NCI-H2227 treated with DMSO at 0.1 percent for 48 hours (cell line): ENCODE measurements at places on chromosomes 5 and 9.

DNA sequence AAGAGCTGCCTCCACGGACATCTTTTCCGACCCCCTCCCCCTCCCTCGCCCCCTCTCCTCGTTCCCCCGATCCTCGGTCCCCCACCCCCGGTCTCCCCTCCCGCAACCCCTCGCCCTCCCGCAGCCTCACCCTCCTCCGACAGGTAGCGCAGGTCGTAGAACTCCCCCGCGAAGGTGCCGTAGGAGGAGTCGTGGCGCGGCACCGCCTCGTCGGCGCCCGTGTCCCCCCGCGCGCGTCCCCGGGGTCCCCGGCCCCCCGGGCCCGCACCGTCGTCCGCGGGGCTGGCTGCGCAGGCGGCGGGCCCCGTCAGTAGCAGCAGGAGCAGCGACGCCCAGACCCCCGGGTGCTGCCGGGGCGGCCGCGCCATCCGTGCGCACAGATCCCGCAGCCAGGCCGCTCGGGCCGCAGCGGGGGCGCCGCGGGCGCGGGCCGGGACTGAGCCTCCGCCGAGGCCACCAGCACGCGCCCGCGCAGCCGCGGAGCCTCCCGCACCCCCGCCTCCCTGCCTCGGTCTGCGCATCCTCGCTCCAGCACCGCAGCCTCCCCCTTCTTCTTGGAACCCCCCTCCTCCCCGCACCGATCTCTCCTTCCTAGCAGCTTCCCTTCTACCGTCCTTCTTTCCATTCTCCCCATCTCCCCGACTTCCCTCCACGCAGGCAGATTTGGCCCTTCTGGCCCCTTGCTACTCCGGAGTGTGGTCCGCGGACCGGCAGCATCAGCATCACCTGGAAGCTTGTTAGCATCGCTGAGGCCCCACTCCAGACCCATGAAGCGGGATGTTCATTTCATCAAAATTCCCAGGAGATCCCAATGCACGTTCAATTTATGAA is at the start of gene FRRS1L:
FRRS1L (minus strand) TSS at position 479 of the 831 bp plus-strand sequence; CDS start at position 368, 111 bp downstream.
- DNase-seq = peak; percentile 38

DNA sequence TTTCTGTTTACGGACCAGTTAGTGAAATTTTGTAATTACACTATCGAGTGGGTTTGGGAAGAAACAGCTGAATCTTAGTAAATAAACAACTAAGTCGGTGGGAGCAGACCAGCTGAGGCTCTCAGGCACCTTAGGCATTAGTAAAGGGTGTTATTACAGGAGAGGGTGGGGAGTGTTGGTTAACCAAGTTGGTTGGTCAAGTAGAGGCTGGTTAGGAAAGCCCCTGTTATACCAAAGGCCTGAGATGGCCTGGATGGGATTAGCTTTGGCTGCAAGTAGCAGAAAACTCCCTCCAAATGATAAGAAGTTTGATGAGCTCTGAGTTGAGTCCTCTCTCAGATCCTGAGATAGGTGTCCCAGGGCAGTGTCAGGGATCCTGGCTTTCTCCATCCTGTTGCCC is 81.3 kb downstream of the PPARGC1B start:
- DNase-seq = no peak

- DNase-seq = no peak
These were observed 205.0 kb downstream of the CRB2 start for GRCh38 chr9:123561046-123561445.

- DNase-seq = no peak
These were observed 166.3 kb downstream of the YIPF5 start for GRCh38 chr5:144004146-144004545.

DNA sequence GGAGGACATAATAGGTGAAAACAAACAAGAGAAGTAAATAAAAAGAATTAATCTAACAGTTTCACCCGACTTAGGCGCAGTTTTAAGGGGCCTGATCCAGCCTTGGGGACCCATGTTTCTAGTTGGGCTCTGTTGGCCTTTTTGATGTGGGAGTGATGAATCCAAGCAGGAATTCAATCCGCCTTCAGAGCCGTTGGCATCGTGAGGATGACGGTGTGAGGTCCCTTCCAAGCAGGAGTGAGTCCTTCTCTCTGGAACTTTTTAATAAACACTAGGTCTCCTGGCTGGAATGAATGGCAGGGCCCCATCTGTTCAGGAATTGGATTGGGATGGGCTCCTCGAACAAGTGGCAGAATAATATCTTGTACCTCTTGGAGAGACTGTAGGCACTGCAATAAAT is 22.3 kb upstream of the RHOBTB3 start:
- no peak for DNase-seq

- DNase-seq = no peak
These were observed 53.1 kb upstream of the DAB2IP start for GRCh38 chr9:121598167-121598964.

DNA sequence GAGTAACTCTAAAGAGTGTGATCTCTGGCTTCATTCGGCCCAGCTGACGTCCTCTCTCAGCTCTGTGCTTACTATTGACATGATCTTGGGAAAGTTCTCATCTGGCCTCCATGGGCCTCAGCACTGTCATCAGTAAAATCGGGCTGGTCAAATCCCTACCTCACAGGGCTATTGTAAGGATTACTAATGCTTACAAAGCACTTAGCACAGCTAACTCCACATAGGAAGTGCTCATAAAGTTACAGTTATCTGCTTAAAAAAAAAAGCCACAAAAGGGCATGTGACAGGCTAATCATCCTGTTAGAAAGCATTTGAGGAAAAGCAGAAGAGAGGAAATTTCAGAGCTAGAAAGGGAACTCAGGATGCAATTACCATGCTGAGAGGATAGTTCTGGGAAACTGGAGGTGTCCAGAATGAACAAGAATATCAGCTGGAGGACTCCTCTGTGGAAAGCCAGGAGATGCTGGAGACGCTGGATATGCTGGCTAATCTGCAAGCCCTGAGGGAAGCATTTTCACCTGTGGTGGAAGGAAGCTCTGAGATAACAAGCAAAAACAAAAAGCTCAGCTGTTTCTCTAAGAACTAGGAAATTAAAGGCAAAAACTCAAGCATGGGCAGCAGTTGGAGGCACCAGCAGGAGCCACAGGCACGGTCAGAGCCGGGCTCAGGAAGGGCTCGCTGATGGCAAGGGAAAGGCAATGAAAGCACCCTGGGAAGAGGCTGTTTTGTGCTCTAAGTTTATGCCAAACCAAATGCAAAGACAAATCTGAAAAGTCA is 4.4 kb upstream of the BHMT start:
- DNase-seq = no peak
